Immature natural killer cell (primary cell): ENCODE measurements at places on chromosomes 12 and 14.

DNA sequence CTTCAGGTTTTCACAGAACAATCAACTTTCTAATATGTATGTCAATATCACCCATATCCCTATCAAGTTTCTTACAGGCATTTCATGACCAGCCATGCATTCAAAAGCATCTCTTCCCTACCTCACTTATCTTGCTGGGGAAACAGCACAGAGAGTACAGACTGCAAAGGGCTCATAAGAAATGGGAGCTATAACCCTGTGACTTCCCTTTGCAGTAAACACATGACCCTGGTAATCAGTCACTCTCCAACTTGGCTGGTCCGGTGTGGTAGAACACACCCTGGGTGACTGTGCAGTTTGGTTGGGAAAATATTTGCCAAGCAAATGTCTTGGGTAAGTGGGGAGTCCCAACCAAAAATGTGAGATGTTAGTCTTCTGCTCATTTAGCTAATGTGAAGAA, 49.4 kb upstream of the TMCC3 start:
- no peak for DNase-seq

GRCh38 chr12:128513831-128514230, 246.9 kb downstream of the TMEM132C start:
- DNase-seq = no peak

GRCh38 chr12:73372856-73373255, 1100.7 kb downstream of the TRHDE start:
- DNase-seq = no peak

GRCh38 chr14:65352964-65353530, 59.5 kb upstream of the FUT8 start:
- DNase-seq = no peak
